SK-N-MC (cell line): ENCODE measurements at places on chromosomes 3 and 15.

DNA sequence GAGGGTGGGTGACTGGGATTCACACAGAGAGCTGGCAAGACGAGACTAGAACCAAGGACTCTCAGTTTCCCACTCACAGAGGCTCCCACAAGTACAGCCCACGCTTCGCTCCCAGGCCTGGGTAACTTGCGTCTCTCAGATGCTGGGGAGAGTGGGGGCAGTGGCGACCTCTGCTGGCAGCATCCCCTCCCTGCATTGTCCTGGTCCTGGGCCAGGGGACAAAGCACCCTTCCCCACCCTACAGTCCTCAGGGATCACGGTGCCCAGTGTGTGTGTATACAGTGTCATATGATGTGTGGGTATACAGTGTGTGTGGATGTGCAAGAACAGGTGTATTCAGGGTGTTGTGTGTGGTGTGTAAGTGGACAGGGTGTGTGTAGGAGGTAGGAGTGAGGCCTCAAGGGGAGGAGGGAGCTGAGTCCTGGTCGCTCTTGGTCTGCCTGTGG is 12.8 kb downstream of the VILL start:
- DNase-seq: no peak

DNA sequence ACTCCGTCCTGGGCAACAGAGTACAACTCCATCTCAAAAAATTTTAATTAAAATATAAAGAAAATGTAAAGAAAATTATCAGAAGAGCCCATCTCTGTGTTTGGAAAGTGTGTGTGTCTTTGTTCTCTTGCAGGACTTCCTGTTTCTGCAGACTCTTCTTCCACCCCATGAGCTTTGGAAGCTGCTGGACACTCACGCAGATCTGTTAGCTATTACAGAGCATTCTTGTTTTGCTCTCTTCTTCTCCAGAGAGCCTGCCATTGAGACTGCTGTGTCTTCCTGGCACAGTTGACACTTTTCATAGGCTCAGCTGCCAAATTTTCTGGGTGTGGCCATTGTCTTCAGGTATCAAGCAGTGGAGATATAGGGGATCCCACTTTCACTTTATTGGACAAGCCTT is 6.0 kb upstream of the CCR8 start:
- DNase-seq: no peak

DNA sequence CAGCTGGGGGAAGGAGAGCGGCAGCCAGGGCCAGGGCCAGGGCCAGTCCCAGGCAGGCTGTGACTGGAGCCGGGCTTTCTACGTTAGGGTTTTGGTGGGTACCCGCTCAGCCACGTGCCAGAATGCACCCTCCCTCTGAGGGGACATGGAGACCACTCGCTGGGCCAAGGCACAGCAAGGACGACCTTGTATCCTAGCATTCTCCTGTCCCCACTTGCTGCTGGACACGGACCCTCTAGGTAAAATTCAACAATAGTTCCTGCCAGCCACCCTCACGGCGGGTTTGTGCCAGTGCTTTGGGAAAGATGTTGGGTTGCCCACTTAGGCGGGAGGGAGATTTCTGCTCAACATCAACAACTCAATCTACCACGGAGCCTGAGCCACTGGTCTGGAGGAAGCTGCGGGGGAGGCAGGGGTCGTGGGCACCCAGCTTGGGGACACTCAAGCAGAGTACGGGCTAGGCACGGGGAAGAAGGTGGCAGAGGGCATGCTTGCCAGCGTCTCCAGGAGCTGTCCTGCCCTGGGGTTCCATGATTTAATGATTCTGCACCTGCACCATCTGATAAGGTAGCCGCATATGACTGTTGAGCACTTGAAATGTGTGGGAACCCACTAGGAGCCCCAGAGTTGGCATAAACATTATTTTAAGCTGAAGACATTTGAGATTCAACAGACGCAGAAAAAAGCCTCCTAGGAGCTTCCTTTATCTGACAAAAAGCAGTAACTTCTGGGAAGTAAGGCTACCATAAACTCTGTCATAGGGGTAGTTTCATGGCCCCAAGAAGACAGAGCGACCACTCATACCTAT is 22.5 kb upstream of the C15orf39 start:
- no peak for DNase-seq

GRCh38 chr3:6260551-6261191 is 600.2 kb upstream of the GRM7 start:
- no peak for DNase-seq

GRCh38 chr15:68368731-68369435 is 63.1 kb downstream of the ITGA11 start:
- DNase-seq: no peak

GRCh38 chr15:90866161-90866715 is 2.1 kb upstream of the FURIN start:
- DNase-seq: no peak

- DNase-seq: no peak
These were observed 44.4 kb upstream of the SACM1L start for GRCh38 chr3:45644791-45645201.

DNA sequence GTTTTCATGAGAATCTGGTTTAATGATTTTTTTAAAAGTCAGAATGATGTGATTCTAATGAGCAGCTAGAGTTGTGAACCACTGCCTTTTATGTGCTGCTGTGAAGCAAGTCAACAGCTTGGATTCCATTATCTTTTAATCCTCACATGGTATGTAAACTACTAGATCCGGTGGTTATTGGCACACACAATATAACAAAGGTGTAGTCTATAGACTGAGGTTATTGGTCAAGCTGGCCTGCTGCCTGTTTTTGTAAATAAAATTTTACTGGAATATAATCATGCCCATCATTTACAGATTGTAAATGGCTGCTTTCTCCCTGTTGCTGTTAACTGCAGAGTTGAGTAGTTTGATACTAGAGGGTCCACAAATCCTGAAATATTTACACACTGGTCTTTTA is 103.1 kb downstream of the OTOL1 start:
- no peak for DNase-seq

DNA sequence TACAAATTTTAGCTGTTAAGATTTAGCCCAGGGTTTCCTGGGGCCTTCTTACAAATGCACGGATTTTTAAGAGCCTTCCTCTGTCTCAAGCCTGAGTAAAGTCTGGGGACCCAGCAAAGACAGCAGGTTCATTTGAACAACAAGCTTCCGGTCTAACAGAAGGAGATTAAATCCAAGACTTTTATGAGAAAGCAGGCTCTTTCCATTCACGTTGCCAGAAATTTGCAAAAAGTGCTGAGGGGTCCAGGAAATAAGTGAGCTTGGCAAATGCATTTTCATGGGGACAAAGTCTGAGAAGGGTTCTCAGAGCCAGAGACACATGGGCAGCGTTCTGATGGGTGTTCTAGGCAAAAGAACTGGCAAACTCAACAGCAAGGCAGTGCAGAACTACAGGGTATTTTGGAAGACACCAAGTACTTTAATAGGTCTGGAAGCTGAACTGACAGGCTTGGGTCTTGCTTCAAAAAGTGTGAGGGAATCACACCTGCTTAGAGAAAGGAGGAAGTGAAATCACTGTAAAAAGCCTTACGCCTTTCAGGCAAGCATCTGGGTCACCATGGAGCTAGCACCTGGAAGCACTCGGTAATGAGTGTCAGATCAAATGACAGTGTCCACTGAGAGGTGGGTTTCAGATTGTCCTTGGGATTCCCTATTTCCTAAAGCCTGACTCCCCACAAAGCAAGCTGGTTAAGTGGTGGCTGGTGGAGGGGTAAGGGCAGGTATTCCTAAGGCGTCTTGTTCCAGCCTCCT is 115.8 kb upstream of the ARHGEF3 start:
- no peak for DNase-seq
